ENCODE measurements at places on chromosomes 3 and 15.

GRCh38 chr3:64188810-64189560 is 36.3 kb downstream of the PRICKLE2 start:
- DNase-seq = no peak

DNA sequence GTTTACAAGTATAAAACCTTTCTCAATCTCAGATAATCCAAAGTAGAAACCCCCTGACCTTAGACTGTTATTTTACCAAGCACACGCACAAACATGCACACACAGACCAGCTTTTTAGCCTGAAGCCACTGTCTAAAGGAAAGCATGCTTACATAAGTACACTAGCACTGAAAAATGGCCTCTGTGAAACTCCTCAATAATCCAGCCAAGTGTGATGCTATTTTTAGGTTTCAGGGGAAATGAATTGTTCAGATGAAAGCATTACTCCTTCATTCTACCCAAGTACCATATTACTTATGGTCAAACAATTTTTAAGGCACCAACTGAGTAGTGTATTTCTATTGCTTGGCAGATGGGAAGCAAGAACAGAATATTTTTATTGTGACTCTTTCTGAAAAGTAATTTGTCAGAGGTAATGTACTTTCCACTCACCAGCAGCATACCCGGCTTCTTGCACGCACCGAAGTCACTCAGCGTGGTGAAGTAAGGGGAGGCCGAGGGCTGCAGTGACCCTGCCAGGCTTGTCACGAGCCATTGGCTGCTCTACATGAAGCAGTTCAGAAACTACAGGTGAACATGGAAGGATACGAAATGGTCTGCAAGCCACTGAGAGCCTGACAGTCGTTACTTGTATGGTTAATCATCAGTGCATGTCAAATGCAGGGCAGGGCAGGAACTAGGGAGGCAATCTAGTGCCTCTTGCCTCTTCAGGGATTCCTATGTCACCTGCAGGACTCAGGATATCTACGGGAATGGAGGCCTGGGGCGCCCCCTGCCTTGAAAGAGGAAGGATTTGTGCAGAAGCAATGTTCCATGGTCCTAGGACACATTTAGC is 106.7 kb downstream of the GABRB3 start:
- peak; percentile 34 for DNase-seq

DNA sequence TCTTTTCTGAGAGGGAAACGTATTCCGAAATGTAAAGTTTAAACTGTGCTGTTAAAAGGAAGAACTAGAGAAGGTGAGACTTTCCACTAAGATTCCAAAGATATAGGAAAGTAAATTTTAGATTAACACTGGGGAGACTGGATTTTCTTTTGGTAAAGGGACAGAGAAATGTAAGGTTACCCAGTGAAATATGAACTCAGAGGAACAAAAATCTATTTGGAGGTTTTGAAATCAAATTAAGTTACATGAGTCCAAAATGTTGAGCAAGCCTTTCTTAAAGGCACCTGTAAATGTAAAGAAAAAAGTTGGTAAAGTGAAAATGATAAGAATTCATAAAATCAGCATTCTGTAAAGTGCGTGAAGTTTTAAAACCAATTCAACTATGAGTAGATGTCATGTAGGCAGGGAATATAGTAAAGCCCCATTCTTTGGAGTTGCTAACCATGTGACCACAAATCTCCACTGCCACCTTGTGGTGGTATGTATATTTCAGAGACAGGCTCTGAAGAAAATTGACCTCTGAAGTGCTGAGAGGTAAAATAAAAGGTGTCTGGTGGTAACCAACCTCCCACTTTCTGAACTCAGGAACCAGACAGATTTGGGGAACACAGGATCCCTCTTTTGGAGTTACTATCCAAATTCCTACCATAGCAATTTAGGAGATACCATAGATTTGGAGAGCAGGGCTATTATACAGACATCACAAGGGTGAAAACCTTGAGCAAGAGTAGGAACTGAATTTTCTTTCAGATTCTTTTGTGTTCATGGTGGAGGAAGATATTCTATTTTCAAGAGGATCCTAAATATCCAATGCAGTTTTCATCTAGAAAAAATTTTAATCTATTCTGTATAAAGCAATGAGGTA is 215.3 kb downstream of the ROBO2 start:
- DNase-seq = peak; percentile 50

DNA sequence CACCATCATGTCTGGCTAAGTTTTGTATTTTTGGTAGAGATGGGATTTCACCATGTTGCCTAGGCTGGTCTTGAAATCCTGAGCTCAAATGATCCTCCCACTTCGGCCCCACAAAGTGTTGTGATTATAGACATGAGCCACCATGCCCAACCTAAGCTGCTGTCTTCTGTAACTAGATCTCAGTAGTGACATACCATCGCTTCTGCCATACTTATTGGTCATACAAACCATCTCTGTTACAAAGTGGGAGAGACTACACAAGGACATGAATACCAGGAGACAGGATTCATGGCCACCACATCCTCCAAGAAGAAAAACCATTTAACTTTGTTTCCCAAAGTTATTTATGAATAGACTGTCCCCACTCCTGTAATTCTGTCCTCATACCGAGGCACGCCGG is 81.3 kb downstream of the SMAD6 start:
- DNase-seq = no peak

GRCh38 chr3:22225161-22225560 is 474.2 kb upstream of the ZNF385D start:
- peak; percentile 15 for DNase-seq
